Activated naive CD8-positive, alpha-beta T cell treated with anti-CD3 and anti-CD28 coated beads, Interleukin-2, amount 10 ng/mL, durations not matched to agents 7 days and 5 days (primary cell): ENCODE measurements at places on chromosomes 5 and 9.

GRCh38 chr9:76650692-76651091 lies 113.5 kb upstream of the PCA3 start:
- DNase-seq: no peak

GRCh38 chr5:172638209-172638768 lies 2.8 kb upstream of the NEURL1B start:
- no peak for DNase-seq

- no peak for DNase-seq
These were observed 35.4 kb upstream of the ERCC6L2 start for GRCh38 chr9:95840074-95840473.

DNA sequence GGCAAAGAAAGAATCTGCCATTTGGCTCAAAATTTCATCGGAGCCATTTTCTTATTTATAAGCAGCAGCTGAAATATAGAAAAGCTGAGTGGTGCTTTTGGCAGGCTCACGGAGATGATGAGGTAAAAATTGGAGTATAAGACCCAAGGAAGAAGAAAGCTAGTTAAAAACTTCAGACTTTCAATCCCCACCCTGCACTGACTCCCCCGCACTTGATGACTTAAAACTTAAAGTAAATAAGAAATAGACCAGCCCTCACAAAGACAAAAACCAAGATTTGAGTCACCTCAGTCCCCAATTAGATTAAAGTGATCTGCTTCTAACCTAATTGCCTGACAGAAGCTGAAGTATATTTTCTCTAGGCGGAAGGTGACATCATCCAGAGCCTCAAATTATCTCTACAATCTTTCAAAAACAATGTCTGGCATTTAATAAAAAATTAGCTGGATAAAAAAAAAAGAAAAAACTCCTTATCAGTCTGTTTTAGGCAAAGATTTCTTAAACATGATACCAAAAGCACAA lies 124.0 kb upstream of the PJA2 start:
- DNase-seq: no peak

DNA sequence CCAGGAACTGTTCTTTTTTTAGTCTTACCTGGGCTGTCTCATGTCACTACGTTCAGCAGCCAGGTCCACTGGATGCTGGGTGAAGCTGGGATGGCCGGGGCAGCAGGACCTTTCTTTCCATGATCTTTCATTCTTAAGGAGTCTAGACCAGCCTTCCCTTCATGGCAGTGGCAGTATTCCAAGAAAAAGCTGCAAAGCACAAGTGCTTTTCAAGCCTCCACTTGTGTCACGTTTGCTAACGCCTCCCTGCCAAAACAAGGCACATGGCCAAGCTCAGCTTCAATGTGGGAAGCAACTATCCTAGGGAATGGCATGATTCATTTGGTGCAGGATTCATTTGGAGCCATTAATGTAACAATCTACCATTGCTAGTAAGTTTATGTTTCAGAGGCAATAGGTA lies 94.8 kb downstream of the RCL1 start:
- no peak for DNase-seq

DNA sequence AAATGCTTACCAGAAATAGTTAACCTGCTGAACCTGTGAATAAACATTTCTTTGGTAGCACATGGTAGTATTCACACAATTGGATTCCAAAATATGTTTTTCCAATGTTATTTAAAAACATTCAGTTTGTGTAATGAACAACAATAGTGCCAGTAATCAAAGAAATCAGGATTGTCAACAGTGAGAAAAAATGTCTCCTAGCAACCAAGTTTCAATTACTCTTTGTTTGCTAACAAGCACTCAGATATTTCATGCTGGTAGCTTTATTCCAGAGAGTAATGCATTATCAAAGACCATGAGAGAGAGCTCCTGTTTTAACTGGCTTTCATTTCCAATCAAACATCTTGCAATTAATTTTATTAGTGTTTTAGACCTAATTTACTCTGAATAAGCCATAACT lies 768.1 kb upstream of the GRAMD2B start:
- DNase-seq: no peak

- DNase-seq: no peak
These were observed 754 bp downstream of the DCAF12 start for GRCh38 chr9:34125681-34126206.

DNA sequence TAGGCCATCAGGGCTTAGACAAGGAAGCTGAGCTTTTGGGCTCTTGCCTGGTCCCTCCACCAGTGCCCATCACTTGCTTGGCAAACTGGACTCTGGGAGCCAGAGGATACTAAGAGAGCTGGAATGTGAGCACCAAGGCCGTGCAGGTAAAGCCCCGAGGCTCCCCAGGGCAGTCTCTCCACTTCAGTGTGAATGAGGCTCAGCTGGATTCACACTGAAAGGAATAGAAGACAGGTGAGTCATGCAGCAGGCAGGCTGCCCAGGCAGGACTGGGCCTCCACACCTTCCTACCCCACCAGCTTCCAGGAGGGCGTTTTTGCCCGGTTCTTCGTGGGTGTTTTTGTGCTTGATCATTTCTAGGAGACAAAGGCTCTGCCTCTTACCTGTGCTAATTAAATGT lies 7.3 kb upstream of the CTSV start:
- DNase-seq: no peak

- DNase-seq: no peak
These were observed 597.9 kb downstream of the DMRTA1 start for GRCh38 chr9:23044549-23044948.

DNA sequence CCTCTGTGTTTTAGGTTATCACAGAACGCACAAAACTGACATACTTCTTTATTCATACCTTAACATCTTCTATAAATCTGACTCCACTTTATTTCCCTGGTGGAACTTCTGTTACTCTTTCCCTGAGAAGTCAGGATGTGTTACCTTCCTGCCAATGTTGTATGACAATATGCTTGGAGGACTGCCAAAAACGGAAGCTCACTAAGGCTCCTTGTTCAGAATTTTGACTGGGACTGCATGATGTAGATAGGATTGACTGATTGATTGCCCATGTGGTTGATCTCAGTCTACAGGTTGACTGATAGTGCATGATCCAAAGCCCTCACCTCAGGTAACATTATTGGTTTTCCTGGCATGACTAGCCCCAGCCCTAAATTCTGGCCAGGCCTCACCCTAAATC lies 319.4 kb downstream of the TLR4 start:
- DNase-seq: no peak

- DNase-seq: no peak
These were observed 603.5 kb downstream of the ISL1 start for GRCh38 chr5:51986733-51987132.

DNA sequence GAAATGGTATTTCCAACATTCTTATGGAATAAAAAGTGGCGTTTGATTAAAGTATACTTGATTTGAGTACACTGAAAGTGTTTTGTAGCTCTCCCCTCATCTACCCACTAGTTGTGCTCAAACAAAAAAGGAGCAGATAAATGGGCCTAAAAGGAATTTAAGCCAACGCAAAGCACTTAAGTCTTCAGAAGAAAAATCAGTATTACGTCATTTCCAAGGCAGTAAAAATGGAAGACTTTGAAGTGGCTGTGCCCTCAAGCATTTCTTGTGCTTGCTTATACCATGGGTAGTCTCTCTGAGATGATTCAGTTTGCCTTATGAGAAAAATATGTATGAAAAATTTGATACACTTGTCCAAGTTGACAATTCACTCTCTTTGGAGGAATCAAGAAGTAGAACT lies 279.9 kb upstream of the CD180 start:
- no peak for DNase-seq

DNA sequence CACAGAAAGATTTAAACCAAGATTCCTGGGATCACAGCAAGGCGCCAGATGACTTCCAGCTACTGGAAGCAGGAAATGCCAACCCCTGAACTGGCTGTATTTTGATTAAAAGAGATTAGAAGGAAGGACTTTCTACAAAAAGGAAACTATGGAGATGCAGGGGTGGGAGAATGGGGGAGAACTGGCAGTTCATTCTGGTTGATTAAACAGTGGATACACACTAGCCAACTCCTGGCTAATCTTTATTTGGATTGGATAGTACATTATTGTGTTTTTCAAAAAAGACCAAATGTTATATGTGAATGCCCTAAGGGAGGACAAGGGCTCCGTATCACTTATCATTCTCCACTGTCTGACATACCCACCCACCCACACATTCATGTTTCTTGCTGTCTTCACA lies 93.2 kb downstream of the CDO1 start:
- DNase-seq: no peak

DNA sequence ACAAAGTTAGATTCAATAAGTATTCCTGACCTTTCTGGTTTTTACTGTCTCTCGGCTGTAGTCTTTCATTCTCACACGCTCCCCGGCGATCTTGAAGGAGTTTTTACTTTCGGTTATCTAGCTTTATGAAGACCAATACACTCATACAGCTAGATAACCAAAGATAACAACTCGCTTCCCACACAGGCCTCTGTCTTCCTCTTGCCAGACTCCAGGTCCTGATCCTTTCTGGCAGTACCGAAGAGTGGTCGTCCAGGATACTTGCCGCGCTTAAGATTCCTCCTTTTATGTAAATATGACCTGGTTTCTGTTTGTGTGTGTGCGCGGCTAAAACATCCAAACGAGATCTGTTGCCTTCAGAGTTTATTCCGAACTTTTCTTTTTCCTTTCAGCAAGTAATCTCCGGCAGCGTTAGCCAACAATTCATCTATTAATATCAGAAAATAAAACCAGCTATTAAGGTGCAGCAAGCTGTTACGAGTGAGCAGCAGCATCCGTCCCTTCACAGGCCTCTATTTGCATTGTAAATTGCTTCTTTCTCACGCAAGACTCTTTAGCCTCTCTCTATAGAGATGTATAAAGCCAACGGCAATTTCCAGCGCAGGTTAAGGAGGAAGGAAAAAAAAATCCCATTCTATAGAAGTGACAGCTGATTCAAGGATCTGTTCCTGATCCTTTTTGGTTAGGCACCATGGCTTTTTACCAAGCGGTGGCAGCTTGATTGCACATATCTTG lies 216.1 kb downstream of the MEF2C start:
- DNase-seq: no peak

GRCh38 chr9:93413530-93413929 lies 38.0 kb upstream of the FAM120A start:
- no peak for DNase-seq

DNA sequence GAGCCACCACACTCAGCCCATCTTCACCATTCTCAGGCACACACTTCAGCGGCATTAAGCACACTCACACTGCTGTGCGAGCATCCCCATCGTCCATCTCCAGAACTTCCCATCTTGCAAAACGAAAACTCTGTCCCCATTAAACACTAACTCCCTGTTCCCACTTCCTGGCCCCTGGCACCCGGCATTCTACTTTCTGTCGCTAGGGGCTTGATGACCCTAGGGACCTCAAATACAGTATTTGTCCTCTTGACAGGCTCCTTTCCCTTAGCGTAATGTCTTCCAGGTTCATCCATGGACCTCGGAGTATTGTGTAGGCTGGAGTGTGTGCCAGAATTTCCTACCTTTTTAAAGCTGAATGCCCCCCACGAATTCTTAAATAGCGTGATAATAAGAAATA lies 14.7 kb upstream of the UBAC1 start:
- DNase-seq: no peak

GRCh38 chr5:54469622-54470021 lies 14.1 kb downstream of the HSPB3 start:
- DNase-seq: no peak

DNA sequence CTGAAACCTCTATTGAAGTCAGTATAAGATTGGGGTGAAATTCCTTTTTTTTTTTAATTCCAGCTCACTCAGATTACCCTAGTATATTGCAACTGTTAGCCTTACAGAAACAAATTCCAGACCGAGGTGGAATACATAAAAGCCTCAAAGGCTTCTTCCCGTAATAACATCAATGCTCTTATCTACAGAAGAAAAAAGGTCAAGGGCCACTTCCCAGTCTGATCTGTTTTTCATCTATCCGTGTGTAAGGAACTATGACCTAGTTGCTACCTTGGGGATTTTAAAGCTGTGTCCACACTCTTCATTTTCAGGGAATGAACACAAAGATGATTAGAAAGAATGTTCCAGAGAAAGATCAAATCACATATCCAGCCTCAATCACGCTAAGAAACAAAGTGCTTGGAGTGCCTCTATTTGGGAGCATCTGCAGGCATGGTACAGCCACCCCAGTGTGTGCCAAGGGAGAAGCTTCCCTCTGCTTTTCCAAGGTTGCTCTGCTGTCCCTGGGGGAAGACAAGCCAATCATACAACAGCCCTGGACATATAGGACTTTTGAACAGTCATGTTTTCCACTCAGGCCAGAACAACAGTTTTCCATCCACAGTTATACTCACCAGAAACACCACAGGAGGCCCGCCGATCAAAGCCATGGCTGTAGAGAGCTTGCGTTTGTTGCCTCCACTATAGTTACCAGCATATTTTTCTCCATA lies 23.5 kb downstream of the NIPSNAP3B start:
- DNase-seq: no peak

- DNase-seq: no peak
These were observed 661.6 kb downstream of the LRRC70 start for GRCh38 chr5:63240063-63240755.

- DNase-seq: no peak
These were observed 210.0 kb downstream of the MPDZ start for GRCh38 chr9:13069498-13069897.

GRCh38 chr9:131844745-131845118 lies 104.9 kb upstream of the RAPGEF1 start:
- no peak for DNase-seq

- DNase-seq: no peak
These were observed 108.2 kb downstream of the UBE2R2 start for GRCh38 chr9:33924978-33925797.

DNA sequence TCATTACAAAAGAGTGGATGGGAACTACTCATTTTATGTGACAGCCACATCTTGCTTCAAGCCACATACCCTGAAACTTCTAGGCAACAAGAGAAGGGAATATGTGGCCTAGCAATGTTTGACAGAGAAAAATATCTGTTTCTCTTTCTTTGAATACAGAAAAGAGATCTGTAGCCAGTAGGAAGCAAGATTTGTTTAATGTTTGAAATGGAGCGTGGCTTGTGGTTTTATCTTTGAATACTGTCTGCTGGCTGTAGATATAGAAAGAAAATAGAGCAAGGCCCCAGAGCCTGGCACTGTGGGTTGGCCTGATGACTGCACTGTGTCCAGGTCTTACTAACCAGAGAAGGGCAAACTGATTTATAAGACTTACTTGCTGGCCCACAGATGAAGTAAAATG lies 133.8 kb downstream of the ARHGEF28 start:
- no peak for DNase-seq

DNA sequence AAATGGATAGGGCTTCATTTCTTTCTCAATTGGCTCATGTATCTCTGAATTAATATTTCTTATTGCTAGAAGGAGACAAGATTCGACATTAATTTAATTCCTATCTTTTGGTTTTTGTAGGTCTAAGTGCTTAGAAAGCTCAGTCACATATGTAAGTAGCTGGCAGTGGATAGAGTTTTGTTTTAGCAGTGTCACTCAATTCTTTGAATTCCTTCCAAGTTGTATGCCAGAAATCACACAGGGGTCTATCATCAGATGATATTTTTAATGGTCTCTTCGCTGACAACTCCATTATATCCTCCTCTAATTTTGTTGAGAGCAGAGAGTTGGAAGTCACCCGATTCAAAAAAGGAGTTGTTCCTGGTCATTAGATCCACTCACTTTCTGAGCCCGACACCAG lies 82.7 kb downstream of the AMBP start:
- DNase-seq: no peak
